ENCODE measurements at places on chromosomes 4 and X.

GRCh38 chrX:2325076-2325784 is 175.5 kb downstream of the DHRSX start:
- peak; percentile 64 for DNase-seq

DNA sequence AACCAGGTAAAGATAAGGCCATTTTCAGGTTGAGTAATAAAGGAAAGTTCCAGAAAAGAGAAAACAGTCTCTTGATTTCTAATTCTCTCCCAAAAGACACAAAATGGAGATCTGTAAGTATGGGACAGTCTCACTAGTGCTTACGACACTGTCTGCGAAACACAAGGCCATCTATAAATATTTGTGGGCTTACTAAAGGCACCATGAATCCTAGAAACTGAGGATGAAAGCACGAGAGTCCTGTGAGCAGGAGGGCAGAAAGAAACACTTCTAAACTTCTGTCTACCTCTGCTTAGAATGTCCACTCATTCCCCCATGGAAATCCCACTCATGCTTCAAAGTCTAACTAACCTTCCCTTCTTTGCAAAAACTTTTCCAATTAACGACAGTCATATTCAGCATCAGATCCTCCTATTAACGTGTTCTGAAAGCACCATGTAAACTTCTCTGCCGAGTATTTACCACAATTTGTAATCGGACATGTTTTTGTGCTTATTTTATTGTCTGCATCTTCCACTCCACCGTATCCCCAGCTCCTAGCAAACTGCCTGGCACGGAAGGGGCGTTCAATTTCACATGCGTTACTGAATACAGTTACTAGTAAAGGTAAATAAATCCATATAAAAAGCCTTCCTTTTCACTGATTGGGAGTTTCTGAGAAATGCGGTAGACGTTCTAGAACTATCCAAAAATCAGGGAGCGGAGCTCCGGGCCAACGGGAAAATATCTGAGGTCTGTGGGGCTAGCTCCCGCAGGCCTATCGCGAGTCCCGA is 665 bp downstream of the PSMD10 start:
- DNase-seq = peak; percentile 43

- no peak for DNase-seq
Observed at GRCh38 chrX:123803331-123803983, 56.4 kb upstream of the XIAP start.

- DNase-seq = no peak
Observed at GRCh38 chrX:39693298-39693697, 404.5 kb downstream of the BCOR start.

- DNase-seq = no peak
Observed at GRCh38 chr4:150624055-150624454, 42.1 kb downstream of the MAB21L2 start.

GRCh38 chrX:150438165-150438564 is 75.0 kb downstream of the MAMLD1 start:
- DNase-seq = no peak

All from right kidney (tissue), 9 donors.